Upper lobe of right lung (tissue), 1 donor: ENCODE measurements at places on chromosomes 11 and 22.

DNA sequence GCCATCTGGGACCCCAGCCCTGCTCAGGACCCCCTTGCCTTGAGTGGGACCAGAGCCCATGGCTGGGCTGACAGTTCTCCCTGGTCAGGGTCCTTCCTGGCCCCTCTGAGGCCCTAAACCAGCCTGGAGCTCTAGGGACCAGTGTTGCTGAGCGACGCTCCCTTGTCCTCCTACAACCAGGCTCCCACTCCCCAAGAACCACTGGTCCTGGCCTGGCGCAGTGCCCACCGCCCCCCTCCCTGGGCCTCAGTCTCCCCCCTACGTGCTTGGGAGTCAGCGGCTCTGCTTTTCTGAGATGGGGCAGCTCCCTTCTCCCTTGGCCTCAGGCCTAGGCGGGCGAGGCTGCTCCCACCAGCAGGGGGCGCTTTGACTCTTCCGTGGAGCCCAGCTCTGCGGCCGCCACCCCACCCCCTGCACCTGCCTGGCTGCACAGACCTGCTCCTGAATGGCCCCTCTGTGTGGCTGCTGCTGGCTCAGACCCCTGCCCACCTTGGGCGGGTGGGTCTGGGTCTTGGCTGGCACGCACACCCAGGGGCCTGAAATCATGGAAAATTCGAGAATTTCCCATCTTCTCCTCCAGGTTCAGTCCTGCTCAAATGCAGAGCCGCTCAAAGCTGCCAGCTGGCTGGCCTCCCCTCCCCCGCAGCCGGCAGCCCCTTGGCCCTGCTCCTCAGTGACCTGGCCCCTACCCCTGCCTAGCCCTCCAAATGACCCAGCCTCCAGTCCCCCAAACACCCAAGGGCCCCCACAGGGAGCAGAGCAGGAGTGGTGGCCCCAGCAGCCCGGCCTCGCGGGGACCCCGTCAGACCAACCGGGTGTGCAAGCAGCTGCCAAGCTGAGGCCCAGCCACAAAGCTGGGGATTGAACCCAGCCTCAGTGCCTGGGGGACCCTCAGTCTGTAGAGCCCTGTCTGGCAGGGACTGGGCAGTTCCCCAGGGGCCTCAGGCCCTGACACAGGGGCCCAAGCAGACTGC, 9.1 kb downstream of the PRR33 start:
- H3K27me3 ChIP-seq = no peaks in the 10 kb centered on the region
- no peaks in the 10 kb centered on the region for H3K36me3 ChIP-seq
- H3K4me3 ChIP-seq = no peak overlapping the region
- peak; percentile 90 for DNase-seq
- H3K4me1 ChIP-seq = peaks cover 5% of the 10 kb centered on the region
- no peak overlapping the region for H3K27ac ChIP-seq

DNA sequence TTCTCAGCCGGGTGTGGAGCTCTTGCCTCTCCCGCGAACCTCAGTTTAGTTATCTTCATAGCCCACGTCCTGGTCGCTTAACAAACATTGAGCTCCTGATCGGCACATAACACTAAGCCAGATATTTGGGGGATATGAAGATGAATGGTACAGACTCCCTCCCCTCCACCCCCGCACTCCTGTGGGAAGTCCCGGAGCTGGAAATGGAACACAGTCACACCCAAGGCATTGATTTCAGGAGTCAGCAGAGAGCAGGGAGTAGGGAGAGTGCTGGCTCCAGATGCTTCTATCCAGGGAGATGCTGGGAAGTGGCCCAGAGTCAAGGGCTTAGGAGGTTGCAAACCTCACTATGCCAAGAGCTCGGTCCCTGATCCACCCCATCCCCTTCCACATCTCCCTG, 26.1 kb upstream of the CABP7 start:
- H3K27ac ChIP-seq = no peak overlapping the region
- no peak for DNase-seq
- H3K36me3 ChIP-seq = peaks cover 25% of the 10 kb centered on the region
- no peaks in the 10 kb centered on the region for H3K4me1 ChIP-seq
- H3K4me3 ChIP-seq = no peak overlapping the region
- H3K27me3 ChIP-seq = no peaks in the 10 kb centered on the region

- H3K27ac ChIP-seq = no peak within 1 kb of the TSS
- no peaks in the 10 kb centered on the region for H3K4me1 ChIP-seq
- H3K36me3 ChIP-seq = no peaks in the 10 kb centered on the region
- H3K4me3 ChIP-seq = no peak within 1 kb of the TSS
- no peak for DNase-seq
Measured at GRCh38 chr11:17547051-17547577, at the start of gene OTOG. OTOG (plus strand) TSS chr11:17547259; CDS start chr11:17547373, 114 bp downstream.

GRCh38 chr22:44181033-44181911, 547 bp downstream of the PARVG start:
- peak overlapping the region; percentile 48 for H3K4me3 ChIP-seq
- DNase-seq = peak; percentile 76
- peaks cover 6% of the 10 kb centered on the region for H3K4me1 ChIP-seq
- H3K27me3 ChIP-seq = peaks cover 8% of the 10 kb centered on the region
